ENCODE measurements at places on chromosomes 7 and 10.

DNA sequence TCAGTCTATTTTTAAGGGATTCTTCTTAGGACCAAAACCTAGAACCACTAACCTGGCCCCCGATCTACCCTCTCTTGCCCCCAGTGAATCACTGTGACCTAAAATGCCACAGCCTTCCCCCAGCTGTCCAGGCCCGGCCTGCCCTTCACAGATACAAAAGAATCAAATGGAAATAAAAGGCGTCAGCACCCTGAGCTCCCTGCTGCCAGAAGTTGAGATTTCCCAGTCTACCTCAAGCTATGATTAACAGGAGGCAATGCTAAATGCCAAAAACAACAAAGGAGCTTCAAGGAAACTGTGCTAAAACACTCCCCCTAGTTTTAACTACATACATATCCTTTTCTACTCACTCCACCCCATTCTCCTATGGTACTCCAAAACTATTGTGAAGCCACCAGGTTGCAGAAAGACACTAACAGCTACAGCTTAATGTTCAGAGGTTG, 67.8 kb downstream of the GSAP start:
- DNase-seq, result peak; percentile 67

GRCh38 chr7:68888971-68889385, 709.3 kb upstream of the AUTS2 start:
- DNase-seq, result no peak

DNA sequence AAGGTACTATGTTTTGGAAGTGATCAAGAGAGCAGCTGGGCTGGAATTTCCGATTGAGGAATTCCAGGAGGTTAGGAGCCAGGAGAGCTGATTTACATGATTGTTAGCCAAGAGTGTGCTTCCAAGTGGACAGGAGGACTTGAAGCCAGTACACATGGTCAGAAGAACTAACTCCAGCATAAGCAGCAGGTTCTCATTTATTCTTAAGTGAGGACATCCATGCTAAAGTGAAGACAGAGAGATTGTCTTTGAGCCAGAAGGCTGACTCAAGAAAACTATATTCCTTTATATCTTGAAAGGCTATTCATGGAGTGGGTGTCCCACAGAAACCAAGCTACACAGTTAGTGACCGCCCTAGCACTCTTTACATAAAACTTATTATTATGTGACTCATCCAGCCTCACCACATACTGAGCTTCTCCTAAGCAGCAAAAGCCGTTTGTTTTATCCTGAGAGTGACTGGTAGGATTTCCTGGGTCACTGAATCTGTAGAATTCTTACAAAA, 56.7 kb upstream of the SEMA3A start:
- DNase-seq, result peak; percentile 78

- DNase-seq, result no peak
Observed at GRCh38 chr10:44198780-44199097, 186.2 kb downstream of the CXCL12 start.

DNA sequence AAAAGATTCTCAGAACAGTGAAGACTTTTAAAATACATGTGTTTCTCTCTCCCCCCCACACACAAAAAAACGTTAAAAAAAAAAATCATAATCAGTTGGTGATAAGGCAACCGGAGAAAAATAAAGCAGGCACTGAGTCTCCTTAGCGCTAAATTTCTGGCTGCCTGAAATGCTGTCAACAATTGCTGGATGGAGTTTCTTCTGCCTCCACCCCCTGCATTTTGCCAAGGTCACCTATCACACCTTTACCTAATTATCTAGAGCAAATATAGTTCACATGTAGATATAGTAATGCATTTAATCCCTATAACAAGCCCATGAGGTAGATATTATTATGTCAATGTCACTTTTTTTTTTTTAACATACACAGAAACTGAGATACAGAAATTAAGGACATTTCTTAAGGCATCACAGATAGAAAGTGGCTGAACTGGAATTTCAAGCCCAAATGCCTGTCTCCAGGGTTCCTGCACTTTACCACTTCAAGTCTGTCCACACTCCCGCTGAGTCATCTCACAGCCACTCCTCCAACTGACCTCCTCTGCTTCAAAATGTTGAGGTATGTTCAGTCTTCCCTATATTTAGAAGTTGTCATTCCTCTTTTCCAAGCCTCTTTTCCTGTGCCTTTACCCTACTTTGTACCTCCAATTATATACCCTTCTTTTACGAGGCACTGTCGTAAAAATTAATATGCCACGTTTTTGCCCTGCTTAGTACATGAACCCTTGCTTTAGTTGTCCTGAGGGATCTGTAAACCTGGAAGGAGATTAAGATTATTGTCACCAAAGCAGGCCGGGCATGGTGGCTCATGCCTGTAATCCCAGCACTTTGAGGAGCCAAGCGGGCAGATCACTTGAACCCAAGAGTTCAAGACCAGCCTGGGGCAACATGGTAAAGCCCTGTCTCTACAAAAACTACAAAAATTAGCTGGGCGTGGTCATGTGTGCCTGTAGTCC, 72.8 kb upstream of the MPP7 start:
- DNase-seq, result peak; percentile 48

- peak; percentile 15 for DNase-seq
Observed at GRCh38 chr7:81769891-81770727, at the start of gene HGF. Gene HGF (minus strand): TSS chr7:81770047. CDS start chr7:81769971, 76 bp downstream.

DNA sequence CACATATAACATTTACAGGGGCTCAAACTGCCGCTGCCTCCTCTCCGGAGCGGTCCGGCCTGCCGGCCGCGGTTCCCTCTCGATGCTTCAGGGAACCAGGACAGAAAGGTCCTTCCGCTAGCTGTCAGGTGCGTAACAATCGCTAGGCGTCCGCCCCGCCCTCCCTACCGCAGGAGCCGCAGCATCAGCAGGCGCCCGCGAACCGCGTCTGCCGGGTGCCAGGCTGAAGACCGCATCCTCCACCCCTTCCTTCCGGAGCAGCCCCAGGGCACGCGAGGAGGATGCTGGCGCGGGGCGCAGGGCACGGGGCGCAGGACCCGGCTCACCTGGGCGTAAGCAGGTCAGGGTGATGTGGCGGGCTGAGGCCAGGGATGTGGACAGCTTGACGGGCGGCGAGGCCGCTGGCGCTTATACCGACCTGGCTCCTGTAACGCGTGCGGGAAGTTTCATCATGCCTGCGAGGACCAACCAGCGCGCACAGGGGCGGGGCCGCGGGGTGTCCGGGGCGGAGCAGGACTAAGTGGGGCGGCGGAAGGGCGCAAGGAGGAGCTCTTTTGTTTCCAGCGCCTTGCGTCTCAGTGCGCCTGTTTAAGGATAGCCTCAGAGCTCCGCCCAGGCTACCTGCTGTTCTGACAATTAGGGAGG, at the start of gene ASNS:
ASNS (minus strand) TSS at position 384 of the 645 bp plus-strand sequence. CDS start 3,252 bp downstream, outside the sequence.
- peak; percentile 62 for DNase-seq

DNA sequence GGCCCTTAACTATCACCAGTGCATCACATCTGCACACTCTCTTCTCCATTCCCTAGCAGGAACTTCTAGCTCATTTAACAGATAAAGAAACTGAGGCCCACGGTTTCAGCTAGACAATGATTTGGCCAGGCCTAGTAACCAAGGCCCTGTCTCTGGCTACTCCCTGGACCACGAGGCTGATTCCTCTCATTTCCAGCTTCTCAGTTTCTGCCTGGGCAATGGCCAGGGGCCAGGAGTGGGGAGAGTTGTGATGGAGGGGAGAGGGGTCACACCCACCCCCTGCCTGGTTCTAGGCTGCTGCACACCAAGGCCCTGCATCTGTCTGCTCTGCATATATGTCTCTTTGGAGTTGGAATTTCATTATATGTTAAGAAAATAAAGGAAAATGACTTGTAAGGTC, 13.5 kb downstream of the AQP1 start:
- DNase-seq, result no peak

DNA sequence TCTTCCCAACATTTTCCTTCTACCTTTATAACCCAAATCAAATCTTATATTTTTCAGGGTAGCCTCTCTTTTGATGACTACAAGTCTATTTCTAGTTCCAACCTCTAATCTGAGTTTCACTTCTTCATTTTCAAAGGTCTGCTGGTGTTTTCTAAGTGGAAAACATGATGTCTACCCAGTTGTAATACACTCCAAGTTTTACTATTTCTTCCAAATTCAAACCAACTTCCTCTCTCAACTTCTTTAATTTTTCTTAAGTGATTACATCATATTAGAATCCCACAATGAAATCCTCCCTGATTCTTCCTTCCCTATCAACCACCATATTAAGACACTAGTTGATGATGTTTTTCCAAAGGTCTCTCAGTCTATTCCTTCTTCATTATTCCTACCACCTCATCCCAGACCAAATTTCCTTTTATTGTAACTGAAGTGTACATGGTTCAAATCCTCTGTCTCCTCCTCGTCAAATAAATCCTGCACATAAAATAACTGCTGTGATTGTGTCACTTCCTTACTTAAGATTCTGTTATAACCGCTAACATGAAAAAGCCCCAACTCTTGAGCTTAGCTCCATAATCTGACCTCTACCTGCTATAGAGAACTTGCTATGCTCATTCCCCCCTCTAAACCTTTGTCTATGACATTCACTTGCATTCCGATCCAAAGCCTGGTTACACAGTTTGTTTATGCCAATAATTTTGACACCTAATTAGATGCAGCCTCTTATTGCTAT, 12.7 kb downstream of the TAS2R38 start:
- no peak for DNase-seq

DNA sequence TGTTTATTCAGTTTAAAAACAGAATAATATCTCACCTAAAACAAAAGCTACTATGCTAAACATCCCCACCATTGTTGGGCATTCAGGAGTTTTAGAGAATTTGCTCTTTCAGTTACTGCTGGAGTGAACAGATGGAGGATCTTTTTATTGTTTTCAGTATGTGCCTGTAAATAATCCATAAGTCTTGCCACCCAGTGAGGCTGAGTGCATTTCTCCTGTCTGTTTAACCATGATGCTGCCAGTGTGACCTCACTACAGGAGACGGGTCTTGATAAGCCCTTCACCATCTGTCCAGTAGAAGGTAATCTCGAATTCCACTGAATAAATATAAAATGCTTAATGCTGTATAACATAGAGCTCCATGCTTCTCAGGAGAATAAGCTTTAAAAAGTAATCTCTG, 430.9 kb downstream of the POM121L12 start:
- no peak for DNase-seq

DNA sequence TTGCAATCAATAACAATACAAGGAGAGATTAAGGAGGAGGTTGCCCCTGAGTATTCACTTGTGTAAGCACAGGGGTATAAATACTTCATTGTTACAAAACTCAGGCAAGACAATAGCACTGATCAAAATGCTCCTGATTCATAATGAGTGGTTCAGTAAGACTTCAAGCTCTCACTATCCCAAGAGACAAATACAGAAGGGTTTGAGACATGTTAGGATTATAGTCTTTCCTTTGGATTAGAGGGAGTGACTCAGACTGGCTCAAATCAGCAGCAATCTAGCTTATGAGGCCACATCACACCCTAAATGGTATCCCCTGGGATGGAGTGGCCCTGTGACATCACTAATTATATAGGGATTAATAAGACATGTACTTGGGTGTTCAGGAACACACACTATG, 167.2 kb upstream of the HGF start:
- no peak for DNase-seq

GRCh38 chr10:11260170-11260569, 242.5 kb downstream of the CELF2 start:
- DNase-seq, result no peak

- DNase-seq, result no peak
Observed at GRCh38 chr10:80421707-80422536, 13.6 kb downstream of the PRXL2A start.

DNA sequence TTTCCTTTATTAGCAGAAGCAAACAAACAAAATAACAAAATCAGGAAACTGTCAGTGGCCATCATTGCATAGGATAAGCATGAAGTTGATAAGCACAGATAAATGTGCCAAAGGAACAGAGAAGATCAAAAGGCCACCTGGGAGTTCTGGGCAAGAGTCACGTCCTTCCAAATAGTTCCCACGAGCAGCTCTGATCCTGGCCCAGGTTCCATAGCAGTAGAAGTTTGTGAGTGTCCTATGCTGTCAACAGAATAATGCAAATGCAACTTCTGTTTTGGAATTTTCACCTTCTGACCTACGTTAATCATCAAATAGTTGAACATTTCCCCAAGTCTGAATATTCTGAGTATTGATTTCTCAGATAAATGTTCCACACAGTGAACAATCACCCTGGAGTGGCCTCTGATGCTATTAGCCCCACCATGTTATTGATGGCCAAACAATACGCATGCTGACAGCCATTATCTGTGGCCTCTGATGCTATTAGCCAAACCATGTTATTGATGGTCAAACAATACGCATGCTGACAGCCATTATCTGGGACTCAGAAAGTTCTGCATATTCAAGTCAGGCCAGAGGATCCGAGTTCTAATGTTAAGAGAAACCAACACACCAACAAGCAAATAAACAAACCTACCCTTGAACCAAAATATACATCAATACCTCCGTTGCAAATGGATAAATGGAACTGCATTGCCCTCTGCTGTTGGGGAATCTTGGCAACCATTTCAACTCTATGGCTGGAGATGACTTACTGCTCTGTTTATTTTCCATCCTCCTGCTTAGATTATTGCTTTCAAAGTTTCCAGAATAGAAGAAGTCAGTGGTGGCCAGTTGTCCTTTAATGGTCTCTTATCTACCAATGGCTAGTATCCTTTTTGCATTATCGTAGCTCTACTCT, 63.3 kb downstream of the MRC1 start:
- DNase-seq, result no peak

DNA sequence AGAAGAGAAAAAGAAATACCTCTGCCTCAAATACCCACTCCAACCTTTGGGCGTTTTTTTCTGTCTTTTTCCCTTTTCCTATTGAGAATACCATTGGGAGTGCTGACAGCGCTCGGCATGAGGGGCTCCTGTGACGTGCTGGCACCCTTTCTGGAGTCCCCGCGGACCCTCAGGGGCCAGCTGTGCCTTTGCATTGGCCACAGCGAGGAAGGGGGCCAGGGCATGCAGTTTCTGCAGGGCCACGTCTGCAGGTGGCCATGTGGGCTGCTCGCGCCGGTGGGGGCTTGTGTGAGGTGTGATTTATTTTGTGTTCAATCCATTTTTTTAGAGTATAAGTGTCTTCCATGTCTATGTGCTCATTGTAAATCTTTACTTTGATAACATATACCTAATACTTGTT, 57.4 kb downstream of the INPP5A start:
- DNase-seq, result no peak

GRCh38 chr7:102978284-102978683, 65.5 kb downstream of the LRRC17 start:
- no peak for DNase-seq

DNA sequence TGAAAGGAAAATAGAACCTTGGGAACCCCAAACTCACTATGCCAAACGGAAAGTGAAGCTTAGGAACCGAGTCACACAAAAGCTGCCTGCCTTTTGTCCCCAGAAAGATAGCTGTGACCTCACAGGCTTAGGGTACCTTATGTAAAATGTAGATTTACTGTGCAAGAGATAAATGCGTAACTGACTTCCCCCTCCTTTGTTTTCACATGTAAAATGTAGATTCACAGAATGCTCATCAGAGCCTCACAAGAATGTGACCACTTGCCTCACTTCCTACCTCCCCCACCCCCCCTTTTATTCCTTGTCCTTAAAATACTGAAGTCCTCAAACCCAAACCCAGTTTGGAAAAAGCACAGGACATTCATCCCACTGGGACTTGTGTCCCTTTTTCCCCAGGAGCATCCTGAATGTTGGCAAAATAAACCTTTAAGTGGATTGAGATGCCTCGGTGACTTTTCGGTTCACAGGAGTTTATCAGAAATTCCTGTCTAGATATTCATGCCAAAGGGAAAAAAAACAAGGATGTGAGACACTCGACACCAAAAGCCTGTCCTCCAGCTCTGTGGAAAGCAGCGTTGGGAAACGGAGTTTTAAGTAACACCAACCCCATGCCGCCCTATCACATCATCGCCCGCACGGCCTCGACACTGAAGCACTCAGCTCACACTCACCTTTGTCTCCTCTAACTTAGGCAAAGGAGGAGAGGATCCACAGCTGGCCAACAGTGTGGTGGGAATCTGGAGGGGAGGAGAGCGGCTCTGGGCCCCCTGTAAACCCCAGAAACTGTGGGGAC, 45.9 kb downstream of the SVIL start:
- DNase-seq, result no peak

Measured in non-pigmented ciliary epithelial cell (primary cell).